SJSA1 (cell line): ENCODE measurements at places on chromosomes 16 and 17.

GRCh38 chr16:10850478-10850850 is 26.5 kb upstream of the CIITA start:
- no peaks in the 10 kb centered on the region for H3K36me3 ChIP-seq
- no peak overlapping the region for H3K27ac ChIP-seq
- no peak overlapping the region for H3K4me3 ChIP-seq
- H3K27me3 ChIP-seq: 0 out of 2 replicates have a peak, but pooled peaks cover 4% of the 10 kb centered on the region

- H3K4me1 ChIP-seq: no peaks in the 10 kb centered on the region
- H3K4me3 ChIP-seq: no peak overlapping the region
- H3K36me3 ChIP-seq: no peaks in the 10 kb centered on the region
- DNase-seq: no peak
- H3K27ac ChIP-seq: no peak overlapping the region
Observed at GRCh38 chr17:34892461-34893249, 68.6 kb downstream of the CCT6B start.

GRCh38 chr17:48173191-48173984 is 65.8 kb downstream of the SNX11 start:
- no peaks in the 10 kb centered on the region for H3K27me3 ChIP-seq
- H3K36me3 ChIP-seq: no peaks in the 10 kb centered on the region
- H3K4me1 ChIP-seq: peaks cover 31% of the 10 kb centered on the region
- H3K4me3 ChIP-seq: no peak overlapping the region

DNA sequence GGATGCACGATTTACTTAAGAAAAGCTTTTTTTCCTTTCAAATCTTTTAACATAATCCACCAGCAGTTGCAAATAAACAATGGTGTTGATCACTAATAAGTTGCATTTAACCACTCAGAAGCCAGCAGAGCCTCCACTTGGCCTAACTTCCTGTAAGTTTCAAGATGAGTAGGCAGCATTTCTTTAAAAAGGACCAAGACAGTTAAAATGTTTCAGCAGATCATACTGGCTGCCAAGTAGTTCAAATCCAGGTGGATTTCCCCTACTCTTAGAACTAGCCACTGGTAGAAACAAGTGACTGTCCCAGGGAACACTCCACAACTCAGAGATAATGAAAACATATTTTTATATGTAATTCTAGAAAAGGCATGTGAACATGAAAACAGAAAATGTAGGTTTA is 17.0 kb upstream of the RFFL start:
- H3K27me3 ChIP-seq: no peaks in the 10 kb centered on the region
- no peak overlapping the region for H3K4me3 ChIP-seq
- H3K36me3 ChIP-seq: no peaks in the 10 kb centered on the region
- DNase-seq: no peak

- H3K4me3 ChIP-seq: no peak overlapping the region
- H3K27ac ChIP-seq: no peak overlapping the region
- H3K36me3 ChIP-seq: no peaks in the 10 kb centered on the region
- H3K4me1 ChIP-seq: peaks cover 27% of the 10 kb centered on the region
Observed at GRCh38 chr17:28230011-28230410, 89.0 kb upstream of the TMEM97 start.
